SK-N-SH treated with all-trans-retinoic acid at 6 μM for 48 hours (cell line): ENCODE measurements at places on chromosomes 3 and 15.
A peak's percentile ranks its signal among the peaks of the same experiment; 100 is the strongest.

DNA sequence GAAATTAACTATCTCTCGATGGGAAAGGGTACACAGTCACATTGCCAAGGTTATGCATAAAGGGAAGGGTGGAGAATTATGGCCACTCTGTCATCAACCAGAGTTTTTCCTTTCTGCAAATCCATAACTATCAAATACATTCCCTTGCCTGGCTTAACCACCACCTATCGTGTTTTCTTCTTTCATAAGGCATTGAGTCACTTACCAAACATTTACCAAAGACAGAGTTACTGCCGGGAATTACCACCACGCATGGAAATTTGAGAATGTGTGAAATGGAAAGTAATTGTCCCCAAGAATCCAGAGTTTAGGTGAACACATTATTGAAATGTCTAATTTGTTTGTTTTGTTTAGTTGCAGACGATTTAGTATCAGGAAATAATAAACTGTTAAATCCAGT is 134.3 kb upstream of the LRRN1 start:
- no peak for ATAC-seq

DNA sequence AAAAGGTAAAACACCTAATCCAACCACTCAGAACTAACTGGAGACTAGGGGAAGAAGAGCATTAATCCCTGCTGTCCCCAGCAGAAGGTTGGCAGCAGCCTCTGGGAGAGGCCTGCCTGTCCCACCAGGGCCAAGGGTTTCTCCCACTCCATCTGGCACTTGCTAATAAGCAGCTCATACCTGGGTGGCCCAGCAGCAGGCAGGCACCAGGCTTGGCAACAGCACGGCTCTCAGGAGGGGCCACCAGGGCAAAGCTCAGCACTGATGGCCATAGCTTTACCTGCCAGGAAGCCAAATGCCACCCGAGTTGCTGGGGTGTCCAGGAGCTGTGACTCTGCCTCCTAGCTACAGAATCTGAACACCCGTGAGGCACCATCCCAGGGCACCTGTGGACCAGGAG is 58.3 kb downstream of the BOC start:
- ATAC-seq = no peak

- ATAC-seq = no peak; the same call in 2 of the 3 replicates
Measured at GRCh38 chr3:136720091-136720490, 32.1 kb downstream of the STAG1 start.

- peak; percentile 73 for ATAC-seq
Measured at GRCh38 chr3:51967384-51968169, at the start of gene PCBP4. Gene PCBP4, minus strand, starts transcription at chr3:51967454. Its CDS starts 6,214 bp downstream, at chr3:51961240.

DNA sequence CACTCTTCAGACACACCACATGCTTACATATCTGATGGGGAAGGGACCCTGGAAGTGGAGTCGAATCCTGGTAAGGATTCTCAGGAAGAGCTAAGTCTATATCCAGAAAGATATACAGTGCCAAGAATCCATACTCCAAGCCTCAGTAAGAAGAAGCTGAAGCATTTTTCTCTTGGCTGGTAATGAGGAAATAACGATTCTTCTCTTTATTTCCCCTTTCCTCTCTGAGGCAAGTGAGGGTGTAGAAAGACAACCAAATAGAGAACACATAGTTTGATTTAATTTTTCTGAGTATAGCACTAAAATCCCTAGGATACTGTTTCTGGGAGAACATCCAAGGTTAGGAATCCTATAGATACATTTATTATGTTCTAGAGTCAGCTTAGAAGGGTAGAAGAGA is 857.3 kb downstream of the TUSC7 start:
- no peak for ATAC-seq

- ATAC-seq = no peak
Measured at GRCh38 chr15:62521396-62521795, 356.3 kb upstream of the C2CD4B start.

- ATAC-seq = no peak
Measured at GRCh38 chr3:23981136-23981535, 36.0 kb downstream of the NR1D2 start.

DNA sequence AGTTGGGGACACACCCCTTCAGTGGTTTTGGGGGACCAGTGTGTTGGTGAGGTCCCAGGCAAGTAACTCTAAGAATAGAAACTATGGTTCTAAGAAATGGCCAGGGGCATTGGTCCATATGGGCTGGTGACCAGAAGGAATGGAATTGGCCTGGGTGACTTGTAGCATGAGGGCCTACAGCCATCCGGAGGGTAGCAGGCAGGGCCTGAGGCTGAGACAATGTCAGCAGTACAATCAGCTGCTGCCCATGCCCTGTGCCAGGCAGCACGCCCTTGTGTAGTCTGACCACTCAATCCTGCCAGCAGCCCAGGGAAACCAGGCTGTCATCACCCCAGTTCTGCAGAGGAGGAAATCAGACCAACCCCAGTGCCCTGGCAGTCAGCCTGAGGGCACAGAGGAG is 100.6 kb downstream of the DNAJB8 start:
- ATAC-seq = no peak
